ENCODE measurements at places on chromosomes 13 and 19.

GRCh38 chr19:36986131-36986530, 70.0 kb downstream of the ZNF568 start:
- DNase-seq = no peak

DNA sequence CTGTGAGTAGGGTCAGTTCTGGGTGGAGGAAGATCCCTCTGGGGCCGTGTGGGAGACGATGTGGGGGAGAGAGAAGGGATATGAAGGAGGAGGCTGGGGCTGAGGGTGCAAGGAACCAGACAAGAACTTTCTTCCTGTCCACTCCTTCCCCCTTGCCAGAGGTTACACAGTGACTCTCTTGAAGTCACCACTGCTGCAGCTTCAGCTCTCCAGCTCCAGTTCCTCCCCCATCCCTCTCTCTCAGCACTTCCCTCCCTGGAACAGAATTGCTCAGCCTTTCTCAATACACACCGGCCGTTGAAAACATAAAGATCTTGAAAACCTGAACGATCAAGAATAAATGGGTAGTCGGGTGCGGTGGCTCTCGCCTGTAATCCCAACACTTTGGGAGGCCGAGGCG, 5.1 kb downstream of the ZSWIM9 start:
- no peak for DNase-seq

DNA sequence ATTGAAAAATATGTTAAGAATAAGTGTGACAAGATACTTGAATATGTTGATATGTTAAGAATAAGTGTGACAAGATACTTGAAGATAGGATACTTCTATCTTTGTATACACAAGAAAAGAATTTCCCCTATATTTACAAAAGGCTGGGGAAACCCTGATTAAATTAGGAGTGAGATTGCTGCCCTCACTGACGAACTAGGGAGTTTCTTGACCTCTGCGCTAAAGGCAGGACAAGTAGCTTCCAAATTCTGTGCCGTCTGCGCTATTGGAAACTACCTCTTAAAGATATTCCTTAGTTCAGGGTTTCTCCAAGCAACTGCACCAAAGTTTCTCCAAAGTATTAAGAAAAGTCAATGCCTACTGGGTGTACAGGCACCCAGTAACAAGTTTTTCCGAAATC, 730 bp downstream of the ZNF260 start:
- no peak for DNase-seq

DNA sequence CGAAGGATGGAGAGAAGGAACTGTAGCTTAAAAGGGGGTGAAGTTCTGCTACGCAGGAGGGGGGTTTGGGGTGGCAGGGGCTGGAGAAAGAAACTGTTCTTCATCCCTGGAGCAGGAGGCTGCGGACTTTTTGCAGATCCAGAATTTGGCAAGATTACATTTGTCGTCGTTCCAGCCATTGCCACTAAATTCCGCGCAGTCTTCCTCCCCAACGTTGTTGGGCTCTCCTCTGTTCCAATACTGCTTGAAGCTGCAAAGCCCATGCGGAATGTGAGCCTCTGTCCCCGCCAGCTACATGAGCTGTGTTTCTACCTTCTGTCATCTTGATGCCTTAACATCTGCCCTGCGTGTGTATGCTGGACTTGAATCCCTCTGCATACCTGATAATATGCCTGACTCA, 4.3 kb downstream of the CD209 start:
- DNase-seq = no peak

DNA sequence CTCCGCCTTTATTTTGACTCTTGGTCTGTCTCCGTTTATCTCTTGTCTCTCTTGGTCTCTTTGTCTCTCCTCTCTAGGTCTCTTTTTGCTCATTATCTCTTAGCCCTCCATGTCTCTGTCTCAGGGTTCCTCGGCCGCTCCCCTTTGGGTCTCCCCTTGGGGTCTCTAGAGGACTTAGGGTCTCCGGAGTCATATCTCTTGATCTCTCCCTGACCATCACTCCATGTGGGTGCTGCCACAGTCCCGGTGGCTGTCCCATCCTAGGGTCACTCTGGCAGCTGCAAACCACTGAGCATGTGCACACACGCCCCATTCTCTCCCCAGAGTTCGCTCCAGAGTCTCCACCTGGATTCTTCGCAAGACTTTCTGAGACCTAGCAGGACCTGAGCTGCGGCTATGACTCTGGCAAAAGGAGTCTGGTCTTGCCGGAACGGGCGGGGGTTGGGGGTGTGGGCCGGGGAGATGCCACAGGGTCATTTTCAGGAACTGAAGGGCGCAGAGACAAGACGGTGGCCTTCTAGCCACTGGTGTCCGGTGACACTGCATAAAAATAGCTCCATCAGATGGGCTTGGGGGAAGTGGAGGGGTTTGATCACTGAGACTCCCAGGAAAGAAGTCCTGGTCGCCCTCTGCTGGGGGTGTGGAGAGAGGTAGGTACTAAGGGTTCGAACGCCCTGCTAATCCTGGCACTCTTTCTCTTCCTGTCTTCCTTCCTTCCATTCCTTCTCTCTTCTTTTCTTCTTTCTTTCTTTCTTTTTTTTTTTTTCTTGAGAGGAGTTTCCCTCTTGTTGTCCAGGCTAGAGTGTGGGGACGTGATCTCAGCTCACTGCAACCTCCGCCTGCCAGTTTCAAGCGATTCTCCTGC, 1.2 kb upstream of the KCNA7 start:
- peak; percentile 29 for DNase-seq

GRCh38 chr19:21317821-21318220, 11.4 kb downstream of the ZNF708 start:
- no peak for DNase-seq

- no peak for DNase-seq
Observed at GRCh38 chr19:15452111-15453047, 2.6 kb upstream of the WIZ start.

- DNase-seq = peak; percentile 74
Observed at GRCh38 chr19:30046522-30046921, 104.5 kb downstream of the URI1 start.

DNA sequence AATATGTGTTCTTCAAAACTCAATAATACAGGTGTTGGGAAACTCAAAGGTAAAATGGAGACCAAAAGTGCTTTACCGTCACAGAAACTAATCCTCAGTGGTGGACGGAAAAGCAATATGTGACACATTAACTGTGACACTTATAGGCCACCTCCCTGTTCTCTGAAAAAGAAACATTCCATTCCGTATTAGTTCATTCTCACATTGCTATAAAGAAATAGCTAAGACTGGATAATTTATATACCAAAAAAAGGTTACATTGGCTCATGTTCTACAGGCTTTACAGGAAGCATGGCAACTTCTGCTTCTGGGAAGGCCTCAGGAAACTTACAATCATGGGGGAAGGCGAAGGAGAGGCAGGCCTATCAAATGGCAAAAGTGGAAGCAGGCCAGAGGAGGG, 435.3 kb upstream of the HTR2A start:
- no peak for DNase-seq

DNA sequence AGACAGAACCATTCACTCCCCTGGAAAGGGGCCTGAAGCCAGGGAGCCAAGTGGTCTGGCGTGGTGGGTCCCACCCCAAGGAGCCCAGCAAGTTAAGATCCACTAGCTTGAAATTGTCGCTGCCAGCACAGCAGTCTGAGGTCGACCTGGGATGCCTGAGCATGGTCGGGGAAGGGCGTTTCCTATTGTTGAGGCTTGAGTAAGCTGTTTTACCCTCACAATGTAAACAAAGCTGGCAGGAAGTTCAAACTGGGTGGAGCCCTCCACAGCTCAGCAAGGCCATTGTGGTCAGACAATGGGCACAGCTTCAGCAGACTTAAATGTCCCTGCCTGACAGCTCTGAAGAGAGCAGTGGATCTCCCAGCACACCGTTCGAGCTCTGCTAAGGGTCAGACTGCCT, 195.6 kb upstream of the DACH1 start:
- DNase-seq = no peak

GRCh38 chr13:46552889-46553520, at the start of gene LRCH1:
LRCH1 (plus strand) TSS chr13:46553170; CDS start chr13:46553397, 227 bp downstream.
- DNase-seq = peak; percentile 66

- no peak for DNase-seq
Observed at GRCh38 chr13:24341439-24341838, 32.1 kb downstream of the C1QTNF9 start.

GRCh38 chr13:41763782-41764181, 197.1 kb downstream of the VWA8 start:
- DNase-seq = no peak

GRCh38 chr19:39502640-39503417, 4.1 kb downstream of the DLL3 start:
- no peak for DNase-seq

DNA sequence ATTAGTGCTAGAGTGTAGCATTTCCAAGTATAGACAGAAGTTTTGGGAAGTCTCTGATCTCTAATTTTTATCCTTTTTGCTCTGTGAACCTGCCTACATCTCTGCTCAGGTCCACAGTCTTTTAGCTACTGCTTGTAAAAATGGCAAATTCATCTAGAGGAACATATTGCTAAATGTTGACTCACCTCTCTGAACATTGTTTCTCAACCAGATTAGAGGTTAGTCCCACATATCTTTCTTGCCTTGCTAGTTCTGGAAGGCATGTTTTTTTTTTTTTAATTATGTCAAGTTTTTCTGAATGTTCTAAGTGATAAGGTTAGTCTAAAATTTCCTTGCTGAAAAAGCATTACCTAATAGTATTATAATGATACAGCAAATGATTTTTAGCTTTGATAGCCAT, 2889.6 kb upstream of the PCDH20 start:
- DNase-seq = no peak

GRCh38 chr13:40383885-40384284, 282.6 kb downstream of the FOXO1 start:
- no peak for DNase-seq

- DNase-seq = no peak
Observed at GRCh38 chr19:30120860-30121484, 178.9 kb downstream of the URI1 start.

- DNase-seq = no peak
Observed at GRCh38 chr19:12667731-12668302, 1.2 kb downstream of the WDR83 start.

GRCh38 chr13:113394339-113394640, 30.4 kb upstream of the GRTP1 start:
- no peak for DNase-seq

GRCh38 chr19:48351341-48351752, 12.4 kb downstream of the TMEM143 start:
- DNase-seq = peak; percentile 40

DNA sequence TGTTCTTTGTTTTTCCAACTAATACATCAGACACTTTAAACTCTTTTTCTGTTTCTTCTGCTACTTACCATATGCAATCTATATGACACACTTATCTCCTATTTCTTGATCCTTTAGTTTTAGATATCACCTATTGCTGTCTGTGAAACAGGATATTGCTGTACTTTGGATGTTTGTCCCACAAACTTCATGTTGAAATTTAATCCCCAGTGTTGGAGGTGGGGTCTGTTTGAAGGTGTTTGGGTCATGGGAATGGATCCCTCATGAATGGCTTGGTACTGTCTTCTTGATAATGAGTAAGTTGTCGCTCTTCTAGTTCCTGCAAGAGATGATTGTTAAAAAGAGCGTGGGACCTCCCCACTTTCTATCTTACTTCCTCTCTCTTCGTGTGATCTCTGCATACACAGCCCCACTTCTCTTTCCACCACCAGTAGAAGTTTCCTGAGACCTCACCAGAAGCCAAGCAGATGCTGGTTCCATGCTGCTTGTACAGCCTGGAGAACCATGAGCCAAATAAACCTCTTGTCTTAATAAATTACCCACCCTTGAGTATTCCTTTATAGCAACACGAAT, 244.2 kb downstream of the NHLRC3 start:
- no peak for DNase-seq

Data from NCI-H1105 treated with DMSO at 0.1 percent for 48 hours (cell line).